ENCODE measurements at places on chromosomes 5 and 9. TPM values are rescaled to one million over a fixed set of nuclear protein-coding genes. Genes with fewer than 3 reads are reported as not detected.

The SLCO6A1 gene
- polyA plus RNA-seq = not detected

The PCDHA1 gene
- not detected for polyA plus RNA-seq

DNA sequence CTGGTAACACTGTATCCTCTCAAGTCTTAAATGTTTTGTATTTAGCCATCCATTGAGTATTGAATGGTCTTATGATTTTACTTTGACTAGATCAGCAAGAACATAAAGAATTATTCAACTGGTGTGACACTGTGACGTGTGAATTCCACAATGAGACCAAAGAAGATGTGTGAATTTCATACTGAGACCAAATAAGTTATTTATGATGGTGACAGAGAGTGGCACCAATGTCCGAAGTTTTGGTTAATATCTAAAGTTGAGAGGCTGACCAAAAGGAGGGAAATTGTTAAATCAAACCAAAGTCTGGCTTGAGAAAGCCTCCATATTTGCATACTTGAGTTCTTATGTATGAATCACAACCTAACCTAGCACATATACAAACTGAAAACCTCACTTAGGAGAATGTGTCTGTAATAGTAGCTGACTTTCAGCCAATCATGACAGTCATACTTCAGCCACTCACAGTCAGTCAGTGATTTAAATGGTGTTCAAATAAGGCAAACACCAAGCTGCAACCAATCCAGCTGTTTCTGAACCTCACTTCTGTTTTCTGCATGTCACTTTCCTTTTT, 31.5 kb upstream of the FAM170A start:
- DNase-seq = no peak

GRCh38 chr9:125990793-125991220, 243.6 kb downstream of the PBX3 start:
- DNase-seq = no peak

DNA sequence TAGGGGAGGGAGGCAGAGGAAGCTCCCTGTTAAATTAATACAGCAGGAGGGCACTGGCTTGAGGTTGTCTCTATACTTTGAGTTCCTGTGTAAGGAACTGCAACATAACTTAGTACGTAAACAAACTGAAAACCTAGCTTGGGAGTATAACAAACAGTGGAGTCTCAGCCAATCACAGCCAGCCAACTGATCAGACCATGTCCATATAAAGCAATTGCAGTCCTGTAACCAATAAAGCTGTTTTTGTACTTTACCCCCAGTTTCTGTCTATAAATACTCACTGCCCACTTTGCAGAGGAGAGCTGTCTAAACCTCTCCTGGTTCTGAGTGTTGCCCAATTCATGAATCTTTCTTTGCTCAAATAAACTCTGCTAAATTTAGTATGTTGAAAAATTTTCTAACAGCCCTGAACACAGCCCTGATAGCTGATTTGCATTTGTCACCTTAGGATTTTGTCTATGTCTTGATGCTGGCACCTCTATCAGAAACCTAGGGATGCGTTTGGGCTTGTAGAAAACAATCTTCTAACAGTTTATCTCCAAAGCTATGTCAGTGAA, 39.9 kb downstream of the GDNF start:
- DNase-seq = no peak

GRCh38 chr5:135467871-135468485, 15.8 kb upstream of the TIFAB start:
- DNase-seq = no peak

GRCh38 chr5:639584-640213, 27.6 kb downstream of the CEP72 start:
- DNase-seq = no peak

DNA sequence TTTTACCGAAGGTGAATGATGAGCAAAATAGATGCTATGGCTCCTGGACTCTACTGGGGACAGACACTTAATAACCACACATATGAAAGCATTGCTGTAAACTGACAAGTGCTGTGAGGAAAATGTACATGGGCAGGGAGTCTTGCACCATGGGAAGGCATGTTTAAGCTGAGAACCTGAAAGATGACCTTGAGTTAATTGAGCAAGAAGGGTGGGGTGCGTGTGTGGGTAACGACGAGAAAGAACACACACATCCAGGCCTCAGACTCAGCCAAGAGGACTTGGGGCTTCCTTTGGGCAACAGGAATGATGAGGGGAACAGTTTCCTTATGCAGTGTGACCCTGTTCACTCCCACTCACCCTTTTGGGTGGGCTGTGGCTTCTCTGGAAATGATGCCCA, 73.1 kb downstream of the HSPA4 start:
- no peak for DNase-seq

Measured in stomach (tissue), 19 donors.